Stimulated activated CD4-positive, alpha-beta T cell treated with anti-CD3 and anti-CD28 coated beads, Interleukin-1b, Interleukin-23, amount 100 ng/mL, for 1 hour (primary cell): ENCODE measurements at places on chromosomes 3 and 15.

- DNase-seq = no peak
Measured at GRCh38 chr15:93333796-93334195, 244.8 kb upstream of the RGMA start.

- DNase-seq = no peak
Measured at GRCh38 chr3:67863869-67864268, 209.5 kb upstream of the SUCLG2 start.

DNA sequence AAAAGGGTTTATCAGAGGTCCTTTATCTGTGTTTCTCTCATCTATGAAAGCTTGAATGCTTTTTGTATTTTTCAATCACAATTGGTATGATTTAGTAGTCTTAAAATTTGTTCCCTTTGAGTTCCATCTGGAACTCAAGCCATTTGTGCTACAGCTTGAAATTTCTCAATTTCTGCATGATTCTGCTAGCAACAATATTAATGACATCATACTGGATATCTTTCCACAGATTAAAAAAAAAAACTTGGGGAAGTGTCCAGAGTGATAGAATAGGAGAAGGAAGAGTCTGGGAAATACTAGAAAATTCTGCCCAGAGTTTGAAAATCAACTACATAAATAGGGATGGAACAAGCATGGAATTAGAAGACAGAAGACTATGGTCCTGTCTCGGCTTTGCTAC lies 9.3 kb upstream of the FBN1 start:
- DNase-seq = no peak

DNA sequence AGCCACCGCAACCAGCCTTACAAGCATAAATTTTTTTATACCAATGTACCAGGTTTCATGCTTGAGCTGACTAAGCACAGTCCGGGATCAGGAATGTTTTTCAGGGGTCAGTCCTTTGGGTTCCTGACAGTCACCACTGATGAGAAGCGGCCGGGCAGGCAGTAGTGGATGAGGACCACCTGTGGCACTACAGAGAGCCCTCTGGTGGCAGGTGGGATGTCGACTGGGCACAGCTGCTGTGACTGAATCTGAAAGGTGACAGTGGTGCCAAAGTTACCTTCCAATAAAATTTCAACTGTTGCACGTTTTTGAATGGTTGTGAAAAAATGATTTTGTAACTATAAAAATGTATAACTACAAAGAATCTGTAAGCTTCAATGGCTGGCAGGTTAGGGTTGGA lies 34.0 kb downstream of the TPRA1 start:
- no peak for DNase-seq

- DNase-seq = no peak
Measured at GRCh38 chr3:143596957-143597642, 251.2 kb downstream of the SLC9A9 start.

- DNase-seq = peak; percentile 46
Measured at GRCh38 chr15:94230883-94231722, at the start of gene MCTP2. TSS of gene MCTP2 (plus strand) at chr15:94231561. CDS start at chr15:94298266, 66,705 bp downstream.

DNA sequence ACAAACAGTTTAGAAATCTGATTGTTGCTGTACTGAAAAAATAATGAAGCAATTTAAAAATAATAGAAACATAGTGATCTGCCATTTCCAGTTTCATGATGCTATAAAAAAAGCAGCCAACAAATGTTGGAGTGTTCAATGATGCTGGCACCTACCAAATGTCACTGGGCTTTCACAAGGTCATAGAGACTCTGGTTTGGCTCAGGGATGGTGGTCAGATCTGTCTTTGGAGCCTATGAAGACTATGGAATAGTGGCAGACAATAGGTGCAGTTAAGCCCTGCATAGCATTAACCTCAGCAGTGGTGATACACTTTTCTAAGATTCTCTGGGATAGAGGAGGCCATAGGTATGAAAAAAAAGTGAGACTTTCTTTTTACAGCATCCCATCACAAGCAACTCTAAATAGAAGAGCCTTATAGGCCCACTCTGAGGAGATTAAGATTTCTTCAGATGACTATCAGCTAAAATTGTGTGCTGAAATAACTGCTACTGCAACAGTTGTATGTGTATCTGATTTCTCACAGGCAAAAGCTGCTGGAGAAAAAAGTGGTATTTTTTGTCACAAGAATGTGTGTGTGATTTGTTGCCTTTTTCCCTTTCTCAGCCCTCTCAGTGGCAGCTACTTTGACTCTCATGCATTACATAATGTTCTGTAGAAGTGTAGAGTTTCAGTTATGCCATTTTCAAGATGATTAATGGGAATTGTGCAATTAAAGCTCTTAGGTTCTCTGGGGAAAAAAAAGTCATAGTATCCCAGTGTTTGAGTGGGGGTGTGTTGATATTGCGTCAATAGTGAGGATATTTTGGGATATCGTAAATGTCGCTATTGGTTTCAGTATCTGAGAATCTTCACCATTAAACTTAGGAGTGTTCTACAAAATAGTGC lies 137.4 kb downstream of the MBNL1 start:
- no peak for DNase-seq

DNA sequence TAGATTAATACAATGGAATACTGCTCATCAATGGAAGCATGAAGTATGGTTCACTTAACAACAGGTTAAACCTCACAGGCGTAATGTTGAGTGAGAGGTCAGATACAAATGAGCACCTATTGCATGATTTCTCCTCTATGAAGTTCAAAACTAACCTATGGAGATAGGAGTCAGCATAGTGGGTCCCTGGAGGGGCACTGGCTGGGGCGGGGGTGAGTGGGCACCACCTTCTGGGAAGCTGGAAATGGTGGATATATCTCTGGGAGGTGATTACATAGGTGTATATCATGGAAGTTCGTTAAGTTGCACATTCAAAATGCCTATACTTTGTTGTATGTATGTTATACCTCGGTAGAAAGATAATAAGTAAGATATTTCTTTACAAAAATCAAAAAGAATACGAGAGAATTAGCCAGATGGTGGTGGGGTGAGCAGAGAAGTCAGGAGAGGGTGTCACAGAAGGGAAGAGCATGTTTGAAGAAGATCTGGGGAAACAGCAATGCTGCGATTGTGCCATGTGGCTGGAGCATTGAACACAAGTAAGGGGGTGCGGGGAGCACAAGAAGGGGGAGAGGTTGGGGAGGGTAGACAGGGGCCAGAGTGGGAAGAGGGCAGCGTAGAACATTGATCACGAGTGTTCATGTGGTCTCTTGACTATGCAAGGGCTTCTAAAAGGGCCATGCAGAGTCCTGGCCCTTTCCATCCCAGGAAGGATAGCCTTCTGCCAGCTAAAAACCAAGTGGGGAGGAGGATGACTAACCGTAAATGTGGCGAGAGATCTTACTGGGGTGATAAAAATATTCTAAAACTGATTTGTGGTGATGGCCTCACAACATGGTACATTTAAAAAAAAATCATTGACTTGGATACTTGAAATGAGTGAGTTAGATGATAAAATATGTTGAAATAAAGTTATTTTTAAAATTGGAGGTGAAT lies 30.2 kb downstream of the ITGA11 start:
- no peak for DNase-seq

- DNase-seq = no peak
Measured at GRCh38 chr15:40894681-40895448, 615 bp downstream of the VPS18 start.

DNA sequence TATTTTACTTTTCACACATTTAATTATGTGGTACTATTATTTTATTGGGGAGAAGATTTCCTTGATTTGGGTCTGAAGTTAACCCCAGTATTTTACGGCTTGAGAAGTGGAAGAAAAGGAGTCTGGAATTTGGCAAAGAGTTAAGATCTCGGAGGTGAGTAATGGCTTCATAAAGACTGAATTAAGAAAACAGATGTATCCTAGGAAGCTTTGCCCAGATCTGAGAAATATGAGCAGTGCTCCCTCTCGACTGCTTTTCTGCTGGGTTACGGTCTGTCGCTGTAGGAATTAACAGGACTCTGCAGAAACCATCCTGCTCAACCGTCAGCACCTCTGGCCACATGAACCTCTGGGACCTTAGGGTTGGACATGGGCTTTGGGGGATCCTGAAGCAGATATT lies 163.6 kb upstream of the NDN start:
- DNase-seq = no peak

- DNase-seq = no peak
Measured at GRCh38 chr3:138440121-138440521, 5.7 kb downstream of the ESYT3 start.

DNA sequence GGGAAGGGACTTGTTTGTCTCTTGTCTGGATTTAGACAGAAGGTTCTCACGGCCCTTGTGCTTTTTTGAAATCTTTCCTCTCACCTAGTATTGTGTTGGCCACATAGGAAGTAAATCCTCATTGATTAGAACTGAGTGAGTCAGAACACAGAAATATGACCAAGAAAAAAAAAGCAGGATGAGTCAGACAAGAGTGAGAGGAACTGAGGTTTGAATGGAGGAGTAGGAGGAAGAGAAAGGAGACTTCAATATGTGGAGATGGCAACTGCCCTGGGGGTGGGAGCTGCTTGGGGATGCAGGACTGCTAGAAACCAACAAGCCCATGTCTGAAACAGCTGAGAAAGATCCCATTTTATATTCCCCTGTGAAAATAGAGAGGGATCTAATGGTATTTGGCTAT lies 194.1 kb upstream of the ZBTB20 start:
- no peak for DNase-seq

- DNase-seq = no peak
Measured at GRCh38 chr3:149808209-149808829, 4.7 kb upstream of the RNF13 start.

DNA sequence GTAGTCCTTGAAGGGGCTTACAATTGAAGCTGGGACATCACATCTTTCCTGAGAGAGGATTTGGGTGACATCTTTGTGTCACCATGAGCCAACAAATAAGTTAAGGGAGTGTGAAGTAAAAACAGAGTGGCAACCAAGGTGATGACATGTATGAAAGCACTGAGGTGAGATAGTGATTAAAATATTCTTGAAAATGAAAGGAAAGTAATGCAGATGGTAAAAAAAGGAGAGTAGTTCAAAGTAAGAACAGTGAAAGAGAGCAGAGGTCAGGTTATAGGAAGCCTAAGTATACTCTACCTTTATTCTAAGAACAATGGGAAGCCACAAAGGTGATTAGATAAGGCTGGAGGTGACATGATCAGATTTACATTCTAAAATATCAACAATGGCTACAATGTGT lies 486.1 kb downstream of the DIPK2A start:
- DNase-seq = no peak

DNA sequence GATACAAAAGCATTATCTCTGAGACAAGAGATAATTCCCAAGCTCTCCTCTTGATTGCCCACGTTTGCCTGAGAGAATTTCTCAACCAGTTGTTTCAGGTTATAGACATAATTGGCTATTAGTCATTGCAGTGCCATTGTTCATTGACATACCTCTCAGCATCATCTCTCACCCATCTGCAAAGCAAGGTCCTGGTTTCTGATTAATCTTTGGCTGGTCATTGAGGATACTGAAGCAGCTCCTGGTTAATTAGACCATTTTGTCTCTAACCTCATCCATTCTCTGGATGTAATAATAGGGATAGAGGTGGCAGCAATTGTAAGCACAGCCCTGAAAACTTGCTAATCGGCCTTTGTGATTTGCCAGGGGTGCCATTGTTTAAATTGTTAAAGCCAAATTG lies 104.2 kb downstream of the CNTN6 start:
- DNase-seq = no peak

DNA sequence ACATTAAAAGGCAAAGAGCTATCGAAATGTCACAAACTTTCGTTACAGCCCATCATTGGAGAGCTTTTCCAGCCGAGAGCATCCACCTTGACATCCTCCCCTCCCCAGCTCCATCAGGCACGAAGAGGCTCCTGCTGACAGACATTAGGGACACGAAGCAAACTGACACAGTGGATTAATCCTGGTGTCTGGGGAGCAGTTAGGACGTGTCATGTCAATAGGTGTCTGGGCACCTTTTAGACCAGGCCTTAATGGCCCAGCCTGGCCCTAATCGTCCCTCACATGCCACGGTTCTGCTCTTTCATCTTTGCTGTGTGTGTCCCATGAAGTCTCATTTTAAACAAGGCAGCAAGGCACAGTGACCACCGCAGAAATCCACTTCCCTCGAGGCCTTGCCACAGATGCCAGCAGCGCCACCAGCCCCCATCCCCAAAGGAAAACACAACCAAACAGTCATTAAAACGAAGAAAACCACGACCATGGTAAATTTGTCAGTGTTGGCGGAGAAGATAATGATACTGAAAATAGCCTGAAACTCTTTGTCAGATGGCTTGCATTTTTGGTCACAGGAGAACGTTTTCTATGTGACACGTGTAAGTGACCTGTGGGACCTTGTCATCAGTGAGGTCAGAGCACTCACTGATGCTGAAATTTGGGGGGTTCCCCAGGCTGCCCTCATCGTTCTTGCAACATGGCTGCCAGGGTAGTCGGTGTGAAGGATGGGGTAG lies 16.3 kb upstream of the PCSK6 start:
- no peak for DNase-seq

DNA sequence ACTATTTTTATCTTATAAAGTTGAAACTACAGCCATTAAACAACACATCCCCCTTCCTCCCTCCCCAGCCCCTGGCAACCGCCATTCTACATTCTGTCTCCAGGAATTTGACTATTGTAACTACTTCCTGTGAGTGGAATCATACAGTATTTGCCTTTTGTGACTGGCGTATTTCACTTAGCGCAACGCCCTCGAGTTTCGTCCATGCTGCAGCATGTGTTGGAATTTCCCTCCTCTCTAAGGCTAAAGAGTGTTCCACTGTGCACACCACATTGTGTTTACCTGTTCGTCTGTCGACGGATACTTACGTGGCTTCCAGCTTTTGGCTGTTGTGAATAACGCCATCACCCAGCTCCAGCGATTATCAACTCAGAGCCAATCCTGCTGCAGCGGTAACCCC lies 52.0 kb upstream of the DLG1 start:
- DNase-seq = no peak

DNA sequence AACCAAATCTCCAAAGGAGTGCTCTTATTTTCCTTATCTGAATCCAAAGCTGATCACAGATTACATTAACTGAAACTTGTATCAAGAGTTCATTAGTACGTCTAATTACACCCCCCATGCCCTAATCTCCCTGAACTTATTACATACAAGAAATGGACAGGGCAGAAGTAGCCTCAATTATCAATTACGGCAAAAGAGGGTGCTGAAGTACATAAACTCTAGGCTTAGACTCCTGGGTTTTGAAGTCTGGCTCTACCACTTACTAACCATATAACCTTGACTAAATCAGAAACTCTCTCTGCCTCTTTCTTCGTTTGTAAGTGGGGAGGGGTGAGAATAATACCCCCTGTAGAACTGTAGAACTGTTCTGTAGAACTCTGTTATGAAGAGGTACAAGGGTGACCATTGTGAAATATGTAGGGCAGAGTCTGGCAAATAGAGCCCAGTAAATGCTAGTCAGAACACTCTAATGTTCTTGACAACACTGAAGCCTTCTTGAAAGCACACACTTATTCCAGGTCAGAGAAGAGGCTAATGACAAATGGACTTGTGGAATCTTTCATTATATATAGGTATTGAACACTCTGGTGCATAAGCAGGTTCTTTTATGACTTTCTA lies 19.6 kb upstream of the OR5K4 start:
- DNase-seq = no peak

- no peak for DNase-seq
Measured at GRCh38 chr3:159252772-159253384, 451.0 kb downstream of the MFSD1 start.

GRCh38 chr3:13149330-13150108 lies 76.3 kb upstream of the IQSEC1 start:
- DNase-seq = no peak

- no peak for DNase-seq
Measured at GRCh38 chr15:55319537-55320237, 665 bp downstream of the PIGB start.
